ENCODE measurements at places on chromosomes 3 and 15. TPM values are rescaled to one million over a fixed set of nuclear protein-coding genes. Genes with fewer than 3 reads are reported as not detected.

- H3K4me3 ChIP-seq = no peak overlapping the region
- H3K27ac ChIP-seq = no peak overlapping the region
- no peak for DNase-seq
- H3K36me3 ChIP-seq = no peaks in the 10 kb centered on the region
- peaks cover 17% of the 10 kb centered on the region for H3K4me1 ChIP-seq
These were observed 185.9 kb downstream of the MEIS2 start for GRCh38 chr15:36914466-36914865.

- H3K4me1 ChIP-seq = peaks cover 53% of the 10 kb centered on the region
- H3K27ac ChIP-seq = no peak overlapping the region
- H3K27me3 ChIP-seq = no peaks in the 10 kb centered on the region
- H3K36me3 ChIP-seq = no peaks in the 10 kb centered on the region
These were observed 385.8 kb downstream of the LPP start for GRCh38 chr3:188539631-188540194.

The PARP15 gene
- 4.1 TPM for total RNA-seq

DNA sequence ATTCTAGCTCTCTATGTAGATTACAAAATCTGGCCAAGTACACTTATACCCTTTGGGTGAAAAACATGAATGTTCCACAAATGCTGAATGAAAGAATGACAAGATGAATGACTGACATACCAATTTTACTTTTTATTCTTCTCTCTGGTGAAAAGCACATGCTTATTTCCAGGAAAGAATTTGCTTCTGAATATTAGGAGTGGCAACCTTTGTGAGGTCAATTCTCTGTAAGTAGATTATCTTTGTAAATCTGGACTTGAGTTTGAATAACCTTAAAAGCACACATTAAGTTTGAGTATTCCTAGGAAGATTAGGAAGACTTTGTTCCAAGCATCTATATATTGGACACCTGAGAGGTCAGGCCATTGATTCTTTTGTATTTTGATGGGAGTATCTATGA lies 78.1 kb upstream of the P2RY1 start:
- H3K36me3 ChIP-seq = no peaks in the 10 kb centered on the region
- no peaks in the 10 kb centered on the region for H3K27me3 ChIP-seq
- H3K4me3 ChIP-seq = no peak overlapping the region
- no peak overlapping the region for H3K27ac ChIP-seq

GRCh38 chr3:152021951-152022461 lies 148.6 kb downstream of the SUCNR1 start:
- no peak overlapping the region for H3K27ac ChIP-seq
- peaks cover 38% of the 10 kb centered on the region for H3K4me1 ChIP-seq
- no peak for DNase-seq

DNA sequence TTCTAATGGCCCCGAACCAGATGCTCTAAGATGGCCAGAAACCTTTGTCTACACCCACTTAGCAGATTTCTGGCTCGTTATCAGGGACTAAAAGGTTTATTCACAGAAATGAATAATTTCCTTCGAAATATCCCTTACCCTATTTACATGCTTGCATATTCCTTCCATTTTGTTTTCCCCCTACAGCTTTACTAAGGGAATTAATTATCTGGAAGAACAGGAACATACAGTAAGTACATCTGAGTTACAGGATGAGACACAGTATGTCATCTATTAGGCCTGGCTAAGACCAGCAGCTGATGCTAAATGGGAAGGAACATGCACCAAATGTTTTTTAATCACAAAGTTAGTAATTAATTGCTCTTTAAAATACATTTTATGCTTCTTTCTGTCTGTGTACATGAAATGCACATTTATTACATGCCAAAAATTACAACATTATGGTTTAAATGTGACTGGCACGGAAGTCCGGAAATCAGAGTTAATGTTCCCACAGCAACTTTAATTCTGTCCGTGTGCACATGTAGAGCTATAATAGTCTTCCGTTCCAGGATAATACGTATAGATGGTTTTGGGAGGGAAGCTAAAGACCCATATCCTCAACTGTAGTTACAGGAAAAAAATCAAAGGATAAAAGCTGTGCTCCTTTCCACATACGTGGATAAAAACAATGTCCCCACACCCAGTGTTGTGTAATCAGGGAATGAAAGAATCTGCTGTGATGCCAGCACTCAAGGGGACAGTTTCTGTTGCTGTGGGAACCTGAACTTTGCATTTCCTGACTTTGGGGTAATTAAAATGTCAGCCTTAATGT lies 82.0 kb downstream of the TIGIT start:
- H3K4me1 ChIP-seq = peaks cover 26% of the 10 kb centered on the region
- no peak for DNase-seq
- no peak overlapping the region for H3K27ac ChIP-seq
- H3K4me3 ChIP-seq = no peak overlapping the region
- no peaks in the 10 kb centered on the region for H3K27me3 ChIP-seq
- no peaks in the 10 kb centered on the region for H3K36me3 ChIP-seq

GRCh38 chr3:127755305-127755681 lies 67.0 kb downstream of the MGLL start:
- no peaks in the 10 kb centered on the region for H3K36me3 ChIP-seq
- H3K27me3 ChIP-seq = no peaks in the 10 kb centered on the region
- DNase-seq = no peak
- no peak overlapping the region for H3K4me3 ChIP-seq
- no peak overlapping the region for H3K27ac ChIP-seq
- peaks cover 13% of the 10 kb centered on the region for H3K4me1 ChIP-seq

DNA sequence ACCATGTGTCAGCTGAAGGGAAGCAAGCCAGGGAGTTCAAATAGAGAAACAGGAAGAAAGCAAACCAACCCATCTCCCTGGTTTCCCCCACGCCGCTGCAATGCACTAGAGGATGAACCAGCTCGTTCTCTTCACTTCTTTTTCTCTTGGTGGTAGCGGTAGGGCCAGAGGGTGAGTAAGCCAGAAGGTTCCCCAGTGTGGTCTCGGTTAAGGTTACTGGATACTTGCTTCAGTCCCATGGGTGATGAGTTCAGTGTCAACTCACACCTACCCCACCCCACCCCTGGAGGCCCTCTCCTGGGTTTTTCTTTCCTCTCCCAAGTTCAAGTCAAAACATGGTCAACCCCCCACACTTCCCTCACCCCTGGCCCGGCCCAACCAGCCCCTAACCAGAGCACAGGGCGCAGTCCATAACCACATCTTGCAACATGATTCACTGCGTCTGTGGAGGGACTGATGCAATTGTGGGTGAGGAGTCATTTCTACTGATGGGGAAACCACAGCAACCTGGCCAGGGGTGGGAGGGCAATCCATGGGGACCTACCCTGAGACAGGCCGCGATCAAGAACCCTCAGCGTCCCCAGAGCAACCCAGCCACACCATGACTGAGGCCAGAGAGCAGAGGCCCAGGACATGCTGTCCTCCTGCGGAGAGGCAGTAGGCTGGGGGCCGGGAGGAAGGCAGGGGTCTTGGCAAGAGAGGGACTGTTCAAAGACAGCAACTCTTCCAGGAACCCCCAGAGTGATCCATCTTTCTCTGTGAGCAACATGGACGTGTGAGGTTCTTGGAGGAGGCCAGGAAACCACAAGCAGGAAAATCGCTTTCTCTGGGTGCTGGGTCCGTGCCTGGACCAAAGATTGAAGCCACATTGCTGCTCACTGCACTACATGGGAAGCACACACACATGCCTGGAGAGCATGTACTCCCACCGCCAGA lies 276.6 kb downstream of the UACA start:
- H3K27me3 ChIP-seq = no peaks in the 10 kb centered on the region
- no peak overlapping the region for H3K4me3 ChIP-seq
- H3K36me3 ChIP-seq = no peaks in the 10 kb centered on the region
- H3K4me1 ChIP-seq = no peaks in the 10 kb centered on the region

- no peak overlapping the region for H3K27ac ChIP-seq
- H3K4me1 ChIP-seq = no peaks in the 10 kb centered on the region
- H3K36me3 ChIP-seq = no peaks in the 10 kb centered on the region
- no peak overlapping the region for H3K4me3 ChIP-seq
These were observed 364.0 kb downstream of the ZIC1 start for GRCh38 chr3:147773116-147773630.

The CHRNA7 gene
- 1.9 TPM for total RNA-seq

GRCh38 chr3:8460050-8460708 lies 41.4 kb upstream of the LMCD1 start:
- H3K4me1 ChIP-seq = peaks cover 82% of the 10 kb centered on the region
- DNase-seq = no peak
- no peak overlapping the region for H3K4me3 ChIP-seq
- H3K36me3 ChIP-seq = no peaks in the 10 kb centered on the region

The SLC22A13 gene
- 0.99 TPM for total RNA-seq
